ENCODE measurements at places on chromosomes 2 and 18.

DNA sequence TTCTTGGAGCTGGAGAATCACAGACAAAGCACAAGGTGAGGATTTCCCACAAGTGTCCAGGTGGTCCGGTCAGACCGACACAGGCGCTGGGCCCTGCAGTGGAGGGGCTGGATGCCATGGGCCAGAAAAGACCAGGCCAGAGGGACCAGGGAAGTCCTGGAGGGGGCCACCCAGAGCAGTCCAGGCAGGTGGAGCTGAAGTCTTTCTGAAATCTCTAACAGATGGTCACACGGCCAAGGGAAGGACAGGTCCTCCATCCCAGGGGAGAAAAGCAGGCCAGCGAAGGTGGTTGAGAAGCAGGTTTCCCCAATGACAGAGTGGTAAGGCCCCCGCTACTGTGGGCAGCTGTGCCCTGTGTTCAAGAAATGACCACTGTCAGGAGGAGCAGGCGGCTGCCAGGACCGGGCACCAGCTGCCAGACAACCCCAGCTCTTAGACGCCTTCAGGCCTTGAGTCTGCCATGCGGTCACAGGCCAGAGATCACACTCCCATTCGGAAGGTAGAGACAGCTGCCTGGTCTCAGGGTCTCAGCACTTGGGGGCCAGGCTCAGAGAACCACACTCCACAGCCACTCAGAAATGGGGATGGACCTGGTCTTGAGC, 25.9 kb downstream of the HS1BP3 start:
- DNase-seq: no peak

DNA sequence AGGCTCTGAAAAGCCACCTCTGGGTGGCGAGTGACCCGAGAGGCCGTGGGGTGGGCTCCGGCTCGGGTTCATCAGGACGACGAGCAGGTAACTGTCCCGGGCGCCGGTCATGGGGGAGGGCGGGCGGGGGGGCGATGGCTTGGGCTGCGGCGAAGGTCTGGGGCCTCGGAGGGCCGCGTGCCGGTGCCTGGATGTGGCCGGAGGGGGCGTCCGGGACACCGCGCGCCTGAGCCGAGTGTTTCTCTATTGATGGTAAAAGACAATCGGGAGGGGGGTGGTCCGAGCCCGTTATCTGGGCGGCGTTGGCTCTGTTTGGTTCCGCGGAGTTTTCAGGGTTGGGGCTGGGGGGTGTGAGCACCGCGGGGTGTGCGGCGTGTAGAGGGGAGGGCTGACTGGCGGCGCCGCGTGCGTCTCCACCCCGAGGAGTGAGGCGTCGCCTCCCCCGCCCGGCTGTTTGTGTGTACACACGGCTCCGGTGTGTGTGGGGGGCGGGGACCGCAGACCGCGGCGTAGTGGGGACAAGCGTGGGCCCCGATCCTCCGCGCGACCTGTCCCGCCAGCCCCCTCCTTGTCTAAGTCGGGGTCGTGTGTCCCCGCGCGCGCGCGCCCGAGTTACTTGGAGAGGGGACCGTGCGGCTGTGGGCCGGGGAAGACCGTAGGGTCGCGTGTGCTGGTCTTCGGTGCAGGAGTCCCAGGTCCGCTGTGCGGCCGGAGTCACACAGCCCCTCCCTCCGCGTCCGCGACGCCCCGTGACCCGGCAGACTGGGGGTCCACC, 1.6 kb downstream of the CTIF start:
- no peak for DNase-seq

DNA sequence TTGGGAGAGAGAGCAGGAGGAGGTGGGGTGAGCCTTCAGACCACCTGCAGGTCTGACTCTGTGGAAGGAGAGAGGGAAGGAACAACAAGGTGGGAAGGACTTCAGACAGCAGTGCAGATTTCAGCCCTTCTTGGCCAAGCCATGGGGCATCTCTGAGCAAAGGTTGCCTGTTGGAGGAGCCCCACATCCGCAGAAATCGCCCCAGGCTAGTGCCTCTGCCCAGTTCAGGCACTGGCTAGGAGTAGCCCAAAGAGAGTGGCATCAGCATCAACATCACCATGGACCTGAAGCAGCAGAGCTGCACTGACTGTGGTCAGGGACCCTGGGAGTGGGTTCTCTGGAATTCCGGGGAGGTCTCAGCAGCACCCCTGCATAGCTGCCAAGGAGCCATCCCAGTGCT, 10.2 kb downstream of the GPR55 start:
- DNase-seq: no peak

GRCh38 chr18:37420315-37420880, 145.2 kb downstream of the CELF4 start:
- DNase-seq: no peak

- no peak for DNase-seq
Measured at GRCh38 chr2:229836847-229837246, 85.0 kb downstream of the TRIP12 start.

- DNase-seq: peak; percentile 81
Measured at GRCh38 chr2:231714639-231715498, 6.5 kb downstream of the PTMA start.
